ENCODE measurements at places on chromosomes 5 and 9.

- DNase-seq = no peak
Observed at GRCh38 chr5:76528547-76529331, 94.5 kb downstream of the F2RL2 start.

- no peak for DNase-seq
Observed at GRCh38 chr9:69496846-69497450, 171.9 kb downstream of the ENTREP1 start.

DNA sequence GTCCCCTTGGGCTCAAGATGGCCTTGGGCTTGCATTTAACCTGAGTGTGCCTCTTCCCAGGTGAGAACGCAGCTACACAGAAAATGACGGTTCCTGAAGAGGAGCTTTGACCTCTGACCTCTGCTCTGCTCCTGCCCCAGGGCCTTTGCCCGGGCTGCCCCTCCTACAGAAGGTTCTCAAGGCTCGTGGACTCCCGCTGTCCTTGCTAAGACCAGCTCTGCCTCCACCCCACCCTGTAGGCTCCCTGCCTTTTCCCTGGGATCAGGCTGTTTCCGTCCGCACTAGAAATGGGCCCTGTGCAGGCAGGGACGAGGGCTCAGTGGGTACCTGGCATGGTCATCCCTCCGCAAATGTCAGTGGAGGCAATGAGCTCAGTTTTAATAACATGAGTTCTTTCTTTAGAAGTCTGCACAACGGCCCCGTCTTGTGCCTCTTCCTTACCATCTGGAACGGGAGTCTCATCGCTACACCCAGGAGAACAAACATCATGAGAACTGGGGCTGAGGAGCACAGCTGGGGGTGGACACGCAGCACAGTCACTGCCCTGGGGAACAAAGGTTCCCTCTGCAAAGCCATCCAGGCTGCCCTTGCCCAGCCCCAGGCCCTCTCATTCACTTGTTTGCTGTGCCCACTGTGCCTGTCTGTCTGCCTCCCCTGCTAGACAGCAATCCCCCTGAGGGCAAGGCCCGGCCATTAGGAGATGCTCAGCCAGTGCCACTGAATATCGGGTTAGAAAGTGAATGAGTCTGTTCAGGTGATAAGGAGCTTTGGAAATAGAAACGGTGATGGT, 26.7 kb upstream of the LPCAT1 start:
- DNase-seq = no peak

GRCh38 chr5:73160239-73160671, 12.7 kb upstream of the TMEM174 start:
- no peak for DNase-seq

- no peak for DNase-seq
Observed at GRCh38 chr9:108910402-108910801, 23.5 kb downstream of the ELP1 start.

GRCh38 chr9:94874316-94874715, 147.8 kb downstream of the AOPEP start:
- DNase-seq = no peak

DNA sequence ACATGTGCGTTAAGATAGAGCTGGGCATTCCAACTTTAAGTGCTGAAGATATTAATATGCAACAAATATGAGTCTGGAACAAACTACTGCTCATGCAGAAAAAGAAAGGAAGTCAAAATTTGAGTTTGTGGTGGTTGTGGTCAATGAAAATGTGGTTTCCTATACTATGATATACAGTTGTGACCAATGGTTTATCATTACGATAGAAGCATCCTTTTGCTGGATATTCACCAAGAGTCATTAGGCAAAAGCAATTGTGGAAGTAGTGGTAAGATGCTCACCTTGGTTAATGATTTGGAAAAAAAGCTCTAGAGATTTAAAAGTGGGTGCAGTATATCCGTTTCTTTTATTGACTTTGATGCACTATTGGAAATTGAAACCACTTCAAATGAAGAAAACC, 1007.0 kb downstream of the NR2F1-AS1 start:
- DNase-seq = no peak

GRCh38 chr5:58456486-58456885, 3.4 kb downstream of the PLK2 start:
- no peak for DNase-seq

- DNase-seq = no peak
Observed at GRCh38 chr9:115209601-115210306, 91.8 kb upstream of the TNC start.

DNA sequence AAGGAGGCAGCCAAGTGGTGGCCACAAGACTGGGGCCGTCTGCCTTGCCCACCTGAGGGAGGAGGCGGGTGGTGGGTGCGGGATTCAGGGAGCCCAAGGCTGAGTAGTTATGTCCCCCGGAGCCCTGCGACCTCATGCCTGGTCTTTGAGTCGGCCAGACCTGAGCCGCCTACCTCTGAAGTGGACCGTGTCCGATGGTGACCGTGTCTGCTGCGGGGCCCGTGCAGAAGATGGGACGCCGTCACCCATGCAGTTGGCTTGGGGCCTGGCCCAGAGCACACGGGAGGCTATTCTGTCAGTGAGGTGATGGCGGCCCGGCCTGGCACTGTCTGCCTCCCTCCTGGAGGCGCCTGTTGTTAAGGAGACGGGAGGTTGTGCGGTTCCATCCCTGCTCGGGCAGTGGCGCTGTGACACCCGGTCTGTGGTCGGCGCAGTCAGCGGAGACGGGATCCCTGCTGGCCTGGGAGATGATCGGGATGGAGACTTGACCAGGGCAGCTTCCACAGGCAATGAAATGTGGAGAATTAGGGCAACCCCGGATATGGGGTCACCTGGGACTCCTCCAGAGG, 62.5 kb upstream of the FCN2 start:
- no peak for DNase-seq

- DNase-seq = no peak
Observed at GRCh38 chr5:158938200-158938599, 161.5 kb downstream of the EBF1 start.

GRCh38 chr9:28105001-28105400, 531.7 kb upstream of the C9orf72 start:
- no peak for DNase-seq

GRCh38 chr9:9612270-9612669, 1000.5 kb downstream of the PTPRD start:
- DNase-seq = no peak

- DNase-seq = no peak
Observed at GRCh38 chr5:4130819-4131218, 535.2 kb downstream of the IRX1 start.

DNA sequence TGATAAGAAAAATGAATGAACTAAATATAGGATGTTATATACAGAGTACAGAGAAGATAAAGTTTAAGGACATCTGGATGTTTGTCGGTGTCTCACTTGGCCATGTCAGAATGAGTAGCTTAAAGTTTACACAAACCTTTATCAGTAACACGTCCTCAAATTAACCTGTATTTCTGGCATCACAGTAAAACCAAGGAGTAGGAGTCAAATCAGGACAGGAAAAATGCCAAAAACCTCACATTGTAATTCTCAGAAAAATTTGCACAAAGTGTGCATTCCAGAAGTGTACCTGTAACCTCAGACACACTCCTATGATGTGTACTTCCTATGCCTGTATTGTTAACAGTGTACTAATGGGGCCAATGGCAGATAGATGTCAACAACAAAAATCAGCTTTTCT, 139.3 kb downstream of the SMC2 start:
- no peak for DNase-seq

GRCh38 chr5:124743602-124744169, 2.8 kb downstream of the ZNF608 start:
- DNase-seq = no peak

- no peak for DNase-seq
Observed at GRCh38 chr9:94586316-94586715, 7.3 kb downstream of the FBP2 start.

DNA sequence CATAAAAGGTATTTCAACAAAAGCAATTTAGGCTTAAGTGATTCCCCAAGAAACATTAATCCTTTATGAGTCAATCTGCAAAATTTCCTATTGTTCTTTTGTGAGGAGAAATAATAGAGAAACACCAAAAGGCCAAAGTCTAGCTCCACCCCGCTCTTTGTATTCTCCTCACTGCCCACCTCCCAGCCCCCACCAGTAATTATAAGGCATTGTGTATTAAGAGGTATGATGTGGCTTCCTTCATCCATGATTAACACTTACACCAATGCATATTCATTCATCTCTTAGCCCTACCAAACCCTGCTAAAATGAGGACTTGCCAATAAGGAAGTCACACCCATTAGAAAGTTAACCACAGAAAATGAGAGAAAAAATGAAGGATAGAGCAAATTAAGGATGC, 105.3 kb upstream of the SPATA31D4 start:
- no peak for DNase-seq

GRCh38 chr5:168921147-168921866, 342.1 kb upstream of the PANK3 start:
- no peak for DNase-seq

DNA sequence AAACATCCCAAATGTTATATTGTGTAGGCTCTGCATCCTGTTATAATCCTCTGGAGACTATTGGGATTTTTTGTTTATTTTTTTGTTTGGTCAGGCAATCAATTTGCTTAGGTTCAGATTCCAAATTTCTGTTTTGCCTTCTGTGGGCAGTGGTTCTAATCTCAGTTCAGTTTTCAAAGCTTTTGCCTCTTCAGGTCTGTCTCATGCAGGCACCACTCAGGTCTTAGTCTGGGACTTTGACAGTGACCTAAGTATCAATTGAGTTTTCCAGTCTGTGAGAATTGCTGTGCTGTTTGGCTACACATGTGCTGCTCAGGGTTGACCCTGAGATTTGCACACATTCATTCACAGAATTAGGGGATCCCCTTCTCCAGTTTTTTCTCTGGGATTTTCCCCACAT, 14.1 kb downstream of the SNX2 start:
- no peak for DNase-seq

All from stimulated activated CD8-positive, alpha-beta memory T cell treated with anti-CD3 and anti-CD28 coated beads, Interleukin-15, amount 100 ng/mL, for 1 hour (primary cell).